ENCODE measurements at places on chromosomes 5 and 9.

- DNase-seq = no peak
These were observed 303.1 kb downstream of the ELAVL2 start for GRCh38 chr9:23522952-23523351.

GRCh38 chr5:86570427-86571083 lies 47.2 kb upstream of the COX7C start:
- DNase-seq = no peak

DNA sequence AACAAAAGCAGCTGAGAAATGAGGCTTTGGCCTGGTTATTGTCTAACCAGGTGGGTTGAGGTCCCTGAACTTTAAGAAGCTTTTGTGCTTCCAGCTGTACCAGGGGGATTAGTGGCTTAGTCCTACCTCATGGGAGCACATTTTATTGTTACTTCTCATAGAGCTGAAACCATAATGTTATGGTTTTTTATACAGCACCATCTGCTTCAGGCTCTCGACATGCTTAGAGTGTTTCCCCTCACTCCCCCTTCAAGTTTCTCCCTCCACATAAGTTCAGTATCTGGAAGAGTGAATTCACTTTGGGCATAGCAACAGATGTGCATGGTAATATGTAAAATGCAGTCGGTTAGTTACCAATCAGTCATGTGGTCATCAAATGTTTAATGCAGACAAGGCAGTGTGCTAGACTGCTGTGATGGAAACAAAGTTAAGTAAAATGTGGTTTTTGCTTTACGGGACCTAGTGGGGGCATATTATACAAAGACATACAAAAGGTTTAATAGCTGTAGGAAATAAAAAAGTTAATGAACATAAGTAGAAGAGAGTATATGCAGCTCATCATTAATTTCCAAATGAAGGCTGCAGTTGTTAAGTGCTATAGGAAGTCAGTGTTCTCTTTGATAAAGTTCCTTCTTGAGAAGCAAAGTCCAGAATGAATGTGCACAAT lies 95.9 kb upstream of the SPRY4 start:
- no peak for DNase-seq

- DNase-seq = no peak
These were observed 35.7 kb upstream of the GABRP start for GRCh38 chr5:170747851-170748250.

- DNase-seq = no peak
These were observed 91.8 kb upstream of the MVB12B start for GRCh38 chr9:126234681-126235335.

DNA sequence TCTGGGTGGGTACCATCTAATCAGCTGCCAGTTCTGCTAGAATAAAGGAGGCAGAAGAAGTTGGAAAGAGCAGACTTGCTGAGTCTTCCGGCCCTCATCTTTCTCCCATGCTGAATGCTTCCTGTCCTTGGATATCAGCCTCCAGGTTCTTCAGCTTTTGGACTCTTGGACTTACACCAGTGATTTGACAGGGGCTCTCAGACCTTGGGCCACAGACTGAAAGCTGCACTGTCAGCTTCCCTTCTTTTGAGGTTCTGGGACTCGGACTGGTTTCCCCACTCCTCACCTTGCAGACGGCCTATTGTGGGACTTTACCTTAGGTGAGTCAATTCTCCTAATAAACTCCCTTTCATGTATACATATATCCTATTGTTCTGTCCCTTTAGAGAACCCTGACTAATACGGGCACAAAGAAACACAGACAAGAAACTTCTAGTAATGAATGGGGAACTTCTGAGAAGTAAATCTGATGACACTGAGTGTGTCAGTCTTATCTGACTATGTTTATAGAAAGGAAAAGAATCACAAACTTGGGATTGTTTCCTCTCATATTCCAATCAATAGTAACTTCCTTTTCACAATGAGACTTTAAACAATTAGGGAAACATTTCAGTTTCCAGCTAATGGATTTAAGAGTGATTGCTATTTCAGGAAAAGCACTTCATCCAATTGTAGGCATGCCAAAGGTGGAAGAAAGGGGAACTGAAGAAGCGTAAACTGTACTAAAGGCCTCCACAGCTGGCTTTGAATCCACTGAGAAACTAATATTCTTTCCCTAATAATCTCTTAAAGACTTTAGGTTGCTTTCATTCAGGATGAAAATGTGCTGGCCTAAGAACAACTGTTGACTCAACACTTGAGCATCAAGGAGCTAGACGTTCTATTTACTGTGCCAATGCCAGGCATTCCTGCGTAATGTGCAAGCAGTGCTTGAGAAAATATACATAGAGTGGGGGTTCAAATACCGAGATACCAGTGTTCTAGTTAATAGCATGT lies 127.9 kb upstream of the PTGER4 start:
- peak; percentile 74 for DNase-seq

GRCh38 chr5:137612576-137612975 lies 113.5 kb upstream of the SPOCK1 start:
- DNase-seq = no peak

- DNase-seq = peak; percentile 4
These were observed 146.9 kb upstream of the RAPGEF1 start for GRCh38 chr9:131886826-131887225.
